Stimulated activated CD8-positive, alpha-beta memory T cell treated with anti-CD3 and anti-CD28 coated beads, Interleukin-4, amount 100 ng/mL, for 4 hours (primary cell): ENCODE measurements at places on chromosomes 2 and 18.
A peak's percentile ranks its signal among the peaks of the same experiment; 100 is the strongest.

- DNase-seq: no peak
Observed at GRCh38 chr2:163767097-163767496, 31.3 kb upstream of the FIGN start.

- no peak for DNase-seq
Observed at GRCh38 chr2:168992026-168992425, 39.1 kb downstream of the ABCB11 start.

GRCh38 chr2:64295326-64296139 lies 151.3 kb upstream of the PELI1 start:
- no peak for DNase-seq

DNA sequence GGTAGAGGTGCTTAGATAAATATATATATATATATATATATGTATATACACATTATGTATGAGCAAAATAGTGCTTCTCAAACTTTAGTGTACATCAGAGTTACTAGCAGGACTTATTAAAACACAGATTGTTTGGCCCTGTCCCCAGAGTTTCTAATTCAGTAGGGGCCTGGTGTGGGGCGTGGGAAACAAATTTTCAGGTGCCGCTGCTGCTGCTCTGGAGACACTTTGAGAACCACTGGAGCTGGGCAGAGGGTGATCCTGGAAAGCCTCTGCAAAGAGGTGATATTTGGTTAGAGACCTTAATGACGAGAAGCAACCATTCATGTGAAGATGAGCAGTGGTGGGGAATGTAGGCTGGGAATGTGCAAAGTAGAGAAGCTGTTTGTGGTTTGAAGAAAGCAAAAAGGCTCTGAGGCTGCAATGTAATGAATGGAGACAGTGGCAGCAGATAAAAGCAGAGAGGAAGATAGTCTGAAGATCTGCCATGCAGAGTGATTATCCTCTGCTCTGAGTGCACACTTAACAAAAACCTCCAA lies 142.9 kb downstream of the PLCL1 start:
- no peak for DNase-seq

DNA sequence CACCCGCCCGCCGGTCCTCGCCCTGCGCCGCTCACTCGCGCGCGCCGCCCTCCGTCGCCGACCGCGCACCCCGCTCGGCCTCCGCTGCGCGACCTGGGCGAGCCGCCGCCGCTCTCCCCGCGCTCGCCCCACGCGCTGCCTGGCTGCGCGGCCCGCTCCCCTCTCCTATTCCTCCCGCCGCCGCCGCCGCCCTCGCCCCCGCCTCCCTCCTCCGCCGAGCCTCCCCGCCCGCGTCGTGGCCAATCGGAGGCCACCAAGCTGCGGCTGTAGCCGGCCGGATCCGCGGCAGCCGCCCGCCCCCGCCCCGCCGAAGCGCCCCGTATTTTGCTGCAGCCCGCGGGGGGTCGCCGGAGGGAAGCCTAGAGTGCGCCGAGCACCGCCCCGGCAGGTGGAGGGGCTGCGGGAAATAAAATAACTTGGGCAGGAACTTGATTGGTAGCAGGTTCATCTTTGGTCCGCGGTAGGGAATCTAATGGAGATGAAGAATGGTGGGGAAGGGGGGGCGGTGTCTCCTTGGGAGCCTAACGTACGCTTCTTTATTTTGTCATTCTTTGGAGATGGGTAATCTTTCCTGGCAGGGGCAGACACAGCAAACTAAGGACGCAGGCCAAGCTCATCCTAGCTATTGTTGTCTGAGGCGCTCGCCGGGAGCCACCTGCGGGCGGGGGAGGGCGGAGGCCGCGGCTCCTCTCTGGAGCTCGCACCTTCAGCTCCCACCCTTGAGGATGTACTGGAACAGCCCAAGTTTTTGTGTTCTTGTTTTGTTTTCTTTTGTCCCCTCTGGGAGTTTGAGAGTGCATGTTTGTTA lies 1.1 kb upstream of the CDH2 start:
- DNase-seq: no peak

DNA sequence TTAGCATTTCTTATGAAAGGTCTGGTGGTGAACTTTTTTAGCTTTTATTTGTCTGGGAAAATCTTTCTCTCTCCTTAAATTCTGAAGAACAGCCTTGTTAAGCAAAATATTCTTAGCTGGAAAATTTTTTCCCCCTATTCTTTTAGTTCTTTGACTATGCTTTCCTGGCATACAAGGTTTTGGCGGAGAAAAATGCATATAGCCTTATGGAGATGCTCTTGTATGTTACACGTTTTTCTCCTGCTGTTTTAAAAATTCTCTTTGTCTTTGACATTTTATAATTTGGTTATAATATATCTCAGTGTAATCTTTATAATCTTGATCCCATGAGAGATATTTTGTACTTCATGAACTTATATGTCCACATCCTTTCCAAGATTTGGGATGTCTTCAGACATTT lies 1190.4 kb upstream of the ZEB2 start:
- DNase-seq: no peak

- DNase-seq: no peak
Observed at GRCh38 chr18:3794537-3795348, 344.8 kb downstream of the TGIF1 start.

DNA sequence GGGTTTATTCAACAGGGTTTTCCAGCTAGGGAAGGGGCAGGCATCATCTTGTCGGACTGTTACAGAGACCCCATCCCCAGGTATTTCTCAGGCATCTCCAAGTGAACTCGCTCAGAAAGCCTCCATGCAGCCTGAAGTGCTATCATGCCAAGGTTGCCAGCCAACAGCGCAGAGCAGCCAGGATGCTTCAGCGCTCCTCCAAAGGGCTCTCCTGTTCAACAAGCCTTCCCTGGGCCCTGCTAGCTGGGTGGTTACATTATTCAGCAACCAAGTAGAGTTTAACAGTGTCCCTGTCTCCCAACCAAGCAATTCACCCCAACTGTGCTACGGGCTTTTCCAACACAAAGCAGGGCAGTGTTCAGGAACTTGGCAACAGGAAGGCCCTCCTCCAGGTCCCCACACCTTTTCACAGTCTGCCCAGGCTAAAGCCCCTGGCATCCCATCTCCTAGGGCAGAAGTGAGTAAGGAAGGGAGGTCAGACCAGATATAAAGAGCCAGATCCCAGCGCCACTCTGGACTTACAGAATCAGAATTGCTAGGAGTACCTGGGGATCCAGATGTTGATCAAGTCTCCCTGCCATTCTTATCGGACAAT lies 52.9 kb downstream of the ZBTB7C start:
- no peak for DNase-seq

DNA sequence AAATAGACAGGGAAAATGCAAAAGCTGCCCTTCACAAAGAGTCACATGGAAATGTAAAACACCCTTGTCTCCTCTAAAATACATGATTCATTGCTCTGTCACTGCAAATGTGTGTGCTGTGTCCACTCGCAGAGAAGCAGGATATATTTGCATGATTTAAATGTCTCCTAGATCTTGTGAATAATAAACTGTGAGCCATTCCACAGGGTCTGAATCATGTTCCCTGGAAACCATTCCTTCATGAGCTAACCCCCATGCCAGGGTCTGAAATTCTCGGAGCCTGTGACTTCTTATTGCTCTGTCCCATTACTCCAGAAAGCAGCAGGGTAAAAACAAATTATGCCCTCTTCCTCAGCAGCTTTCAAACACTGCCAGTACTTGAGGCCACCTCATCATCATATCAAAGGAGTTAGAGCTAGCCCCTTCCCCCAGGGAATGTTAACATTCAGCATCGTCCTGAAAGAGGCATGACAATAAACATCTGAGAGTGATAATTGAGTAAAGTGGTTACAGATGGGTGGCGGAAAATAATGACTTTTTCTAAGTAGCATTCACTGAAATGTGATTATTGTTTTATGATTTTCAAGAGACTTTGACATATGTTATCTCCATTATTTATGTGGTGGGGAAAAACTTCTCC lies 11.7 kb upstream of the CNGA3 start:
- no peak for DNase-seq

- no peak for DNase-seq
Observed at GRCh38 chr18:67977067-67977616, 460.6 kb upstream of the DSEL start.

DNA sequence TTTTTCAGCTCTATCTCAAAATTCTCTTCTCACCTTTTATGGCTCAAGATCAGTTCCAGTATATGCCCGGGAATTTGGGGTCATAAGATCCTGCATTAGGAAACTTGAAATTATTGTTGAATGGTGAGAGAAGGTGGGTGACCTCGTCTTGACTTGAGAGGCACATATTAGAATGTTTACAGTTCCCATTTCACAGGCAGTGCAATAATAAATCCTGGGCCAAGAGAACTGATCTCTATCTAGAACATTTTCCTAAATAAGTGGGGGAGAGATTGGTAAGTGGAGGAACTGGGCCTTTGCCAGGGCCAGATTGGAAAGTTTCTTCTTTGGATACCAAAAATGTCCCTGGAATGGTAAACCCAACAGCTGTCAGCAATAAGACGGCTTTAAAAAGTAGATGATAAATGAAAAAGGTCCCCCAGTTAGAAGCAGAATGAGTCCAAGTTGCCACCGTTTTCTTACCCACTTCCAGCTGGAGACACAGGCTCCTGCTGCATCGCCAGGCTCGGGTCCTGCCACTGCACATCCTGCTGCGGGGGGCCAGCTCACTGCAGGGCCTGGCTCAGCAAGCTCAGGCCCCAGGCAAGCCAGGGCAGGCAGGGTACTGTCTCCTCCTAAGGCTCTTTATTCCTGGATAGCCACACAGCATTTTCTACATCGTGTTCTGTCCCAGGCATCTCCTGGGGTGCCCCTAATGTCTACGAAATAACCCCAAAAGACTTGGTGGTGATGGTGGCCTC lies 126.4 kb upstream of the EPAS1 start:
- DNase-seq: no peak

DNA sequence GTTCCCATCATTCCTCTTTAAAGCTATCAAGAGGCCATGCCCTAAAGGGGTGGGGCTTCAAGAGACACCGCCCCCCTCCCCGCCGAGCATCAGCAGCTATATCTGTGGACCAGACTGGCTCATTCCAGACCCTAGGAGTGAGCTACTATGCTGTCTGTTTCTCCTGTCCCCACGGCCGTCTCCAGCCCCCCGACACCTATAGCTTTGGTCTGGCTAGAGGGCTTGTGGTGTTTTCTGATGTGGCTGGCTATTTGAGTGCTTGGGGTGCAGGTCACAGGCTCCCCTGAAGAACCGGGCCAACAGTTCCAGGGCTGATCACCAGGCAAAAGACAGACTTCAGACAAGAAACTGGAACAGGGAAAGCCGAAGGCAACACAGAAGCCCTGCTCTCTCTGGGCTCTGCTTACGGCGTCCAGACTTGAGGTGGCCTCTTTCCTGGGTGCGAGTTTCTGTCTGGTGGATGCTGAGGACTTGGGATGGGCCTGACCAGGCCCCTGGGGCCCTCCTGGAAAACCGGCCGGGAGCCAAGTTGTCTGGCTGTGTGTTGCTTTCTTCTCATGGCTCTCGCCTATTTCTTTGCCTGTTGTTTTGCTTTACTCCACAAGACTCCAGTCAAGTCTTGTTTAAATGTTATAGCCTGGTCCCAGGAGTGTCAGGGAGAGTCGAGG lies 83.6 kb downstream of the KLHL29 start:
- no peak for DNase-seq

DNA sequence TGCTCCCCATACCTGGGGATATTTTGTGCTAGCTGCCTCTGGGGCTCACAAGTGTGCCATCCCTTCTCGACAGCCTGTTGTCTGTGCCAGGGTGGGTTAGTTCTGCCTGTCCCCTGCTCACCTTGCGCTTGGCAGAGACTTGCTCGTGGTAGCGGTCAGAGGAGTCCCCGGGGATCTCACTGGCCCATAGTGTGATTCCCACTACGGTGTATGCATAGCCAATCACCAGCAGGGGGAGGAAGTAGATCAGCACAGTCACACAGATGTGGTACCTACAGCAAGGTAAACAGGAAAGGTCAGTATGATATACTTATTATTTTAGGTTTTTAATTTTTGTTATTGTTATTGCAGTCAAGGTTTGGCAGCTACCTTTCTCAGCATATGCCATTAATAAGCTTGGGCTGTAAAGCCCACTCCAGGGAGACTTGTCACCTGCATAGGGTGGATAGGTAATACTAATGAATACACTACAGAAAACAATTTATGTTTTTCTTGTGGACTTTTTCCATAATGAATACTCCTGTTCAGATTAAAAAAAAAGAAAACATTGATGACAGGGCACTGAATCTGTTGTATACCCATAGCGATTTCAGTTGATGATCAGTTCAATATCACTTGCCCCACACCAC lies 95.2 kb downstream of the POLE4 start:
- no peak for DNase-seq

GRCh38 chr18:59700535-59700967 lies 3.3 kb upstream of the CCBE1 start:
- DNase-seq: no peak

- DNase-seq: no peak
Observed at GRCh38 chr2:126863336-126864015, 35.2 kb upstream of the TEX51 start.

GRCh38 chr2:20645761-20646160 lies 5.1 kb downstream of the HS1BP3 start:
- DNase-seq: no peak

- no peak for DNase-seq
Observed at GRCh38 chr2:236841389-236841788, 244.3 kb upstream of the COPS8 start.

GRCh38 chr2:128376241-128377041 lies 57.8 kb upstream of the HS6ST1 start:
- no peak for DNase-seq

DNA sequence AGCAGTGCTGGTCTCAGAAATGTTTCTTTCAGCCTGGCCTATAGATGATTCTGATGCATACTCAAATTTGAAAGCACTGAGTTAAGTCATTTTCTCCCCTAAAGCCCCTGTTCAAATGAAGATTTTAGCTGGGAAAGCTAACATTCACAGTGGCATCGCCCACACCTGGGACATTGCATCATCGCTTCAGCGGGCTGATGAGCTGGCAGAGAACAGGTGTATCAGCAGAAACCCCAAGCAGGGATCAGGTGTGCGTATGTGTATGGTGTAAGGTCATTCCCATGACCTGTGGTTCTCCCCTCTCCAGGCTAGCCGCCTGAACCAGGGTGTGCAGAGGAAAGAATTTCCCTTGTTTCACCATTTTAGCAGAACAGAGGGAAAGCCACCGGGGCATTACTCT lies 56.3 kb downstream of the EPAS1 start:
- DNase-seq: no peak

DNA sequence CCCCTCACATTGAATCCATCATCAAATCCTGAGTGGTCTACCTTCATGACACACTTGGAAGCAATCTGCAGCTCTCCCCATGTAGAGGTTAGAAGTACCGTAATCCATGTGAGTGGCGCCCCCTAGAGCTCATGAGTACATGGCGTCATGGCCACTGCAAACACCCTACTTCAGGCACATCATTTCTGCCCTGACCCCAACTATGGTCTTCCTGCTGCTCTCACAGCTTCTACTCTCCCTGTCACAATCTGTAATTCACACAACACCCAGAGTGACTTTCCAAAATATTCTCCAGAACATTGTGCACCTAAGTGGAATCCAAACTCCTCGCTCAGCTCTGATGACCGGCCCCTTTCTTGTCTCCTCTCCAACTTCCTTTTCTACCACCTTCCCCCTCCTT lies 141.9 kb downstream of the ANKRD44 start:
- peak; percentile 59 for DNase-seq

DNA sequence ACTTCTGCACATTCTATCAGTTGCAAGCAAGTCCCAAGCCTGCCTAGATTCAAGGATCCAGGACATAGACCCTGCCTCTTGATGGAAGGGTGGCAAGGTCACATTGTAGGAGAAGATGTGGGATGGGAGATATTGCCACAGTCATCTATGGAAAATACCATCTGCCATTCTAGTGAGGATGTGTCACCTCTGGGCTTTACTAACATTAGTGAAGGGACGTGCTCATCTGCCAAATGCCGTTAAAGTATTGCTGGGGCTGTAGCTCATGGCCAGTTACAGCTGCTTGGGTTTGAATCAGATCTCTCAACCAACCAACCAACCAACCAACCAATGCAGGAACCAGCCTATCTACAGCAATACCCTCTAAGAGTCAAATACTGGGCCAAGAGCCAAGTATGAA lies 49.0 kb downstream of the E2F6 start:
- DNase-seq: no peak
